ENCODE measurements at places on chromosomes 6 and 20.

- no peaks in the 10 kb centered on the region for H3K4me1 ChIP-seq
Observed at GRCh38 chr20:11431621-11432020, 486.1 kb upstream of the BTBD3 start.

DNA sequence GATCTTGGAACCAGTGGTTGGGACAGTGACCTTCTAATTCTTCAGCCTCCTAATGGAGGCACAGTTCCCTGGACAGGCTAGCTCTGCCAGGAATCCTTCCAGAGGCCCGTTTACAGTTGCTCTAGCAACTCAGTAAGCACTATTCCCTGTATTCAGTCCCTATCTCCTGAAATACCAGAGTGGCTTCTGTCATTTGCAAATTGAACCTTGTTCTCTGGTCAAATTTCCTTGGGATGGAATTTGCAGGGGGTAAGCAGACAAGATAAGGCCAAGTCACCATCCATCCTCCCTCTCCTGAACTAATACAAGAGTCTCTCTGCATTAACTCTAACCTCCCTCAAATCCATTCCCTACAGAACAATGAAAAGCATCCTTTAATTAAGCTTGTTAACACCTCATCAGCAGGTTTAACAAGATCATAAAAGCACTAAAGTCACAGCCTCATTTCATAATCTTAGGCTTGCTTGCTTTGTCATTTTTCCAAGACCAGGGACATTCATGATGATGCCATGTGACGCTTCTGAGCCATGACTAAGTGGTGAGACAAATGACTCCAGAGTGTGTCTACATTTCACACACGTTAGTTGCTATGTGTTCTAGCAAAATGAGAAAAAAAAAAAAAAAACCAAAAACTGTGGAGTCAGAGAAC is 37.1 kb downstream of the SLC22A23 start:
- no peaks in the 10 kb centered on the region for H3K36me3 ChIP-seq
- no peak for DNase-seq
- no peak overlapping the region for H3K4me3 ChIP-seq
- H3K4me1 ChIP-seq = peaks cover 3% of the 10 kb centered on the region

DNA sequence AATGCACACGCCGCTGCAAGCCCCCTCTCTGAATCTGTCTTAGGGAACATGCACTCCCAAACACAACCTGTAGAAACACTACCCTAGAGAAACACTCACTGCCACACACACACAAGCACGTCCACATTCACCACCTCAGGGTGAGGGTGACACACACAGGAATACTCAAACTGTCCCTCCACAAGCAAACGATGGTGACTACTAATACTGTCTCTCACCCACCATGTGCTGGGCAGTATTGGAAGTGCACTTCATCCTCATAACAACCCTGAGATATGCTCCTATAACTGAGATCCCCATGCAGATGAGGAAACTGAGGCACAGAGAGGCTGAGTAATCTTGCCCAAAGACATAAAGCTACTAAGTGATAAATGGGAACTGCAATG is 55.0 kb downstream of the ATP9A start:
- H3K27me3 ChIP-seq = no peaks in the 10 kb centered on the region
- H3K27ac ChIP-seq = no peak overlapping the region
- no peaks in the 10 kb centered on the region for H3K36me3 ChIP-seq
- H3K4me1 ChIP-seq = no peaks in the 10 kb centered on the region
- no peak for DNase-seq

- DNase-seq = no peak
- H3K27ac ChIP-seq = no peak overlapping the region
- peaks cover 5% of the 10 kb centered on the region for H3K36me3 ChIP-seq
Observed at GRCh38 chr6:7150381-7151064, 42.8 kb downstream of the RREB1 start.

GRCh38 chr6:79461205-79461604 is 76.0 kb downstream of the LCA5 start:
- no peaks in the 10 kb centered on the region for H3K4me1 ChIP-seq
- DNase-seq = no peak
- H3K36me3 ChIP-seq = no peaks in the 10 kb centered on the region
- no peaks in the 10 kb centered on the region for H3K27me3 ChIP-seq
- H3K4me3 ChIP-seq = no peak overlapping the region

GRCh38 chr20:17935186-17935585 is 33.4 kb downstream of the SNX5 start:
- no peaks in the 10 kb centered on the region for H3K36me3 ChIP-seq
- H3K27me3 ChIP-seq = no peaks in the 10 kb centered on the region
- DNase-seq = no peak

DNA sequence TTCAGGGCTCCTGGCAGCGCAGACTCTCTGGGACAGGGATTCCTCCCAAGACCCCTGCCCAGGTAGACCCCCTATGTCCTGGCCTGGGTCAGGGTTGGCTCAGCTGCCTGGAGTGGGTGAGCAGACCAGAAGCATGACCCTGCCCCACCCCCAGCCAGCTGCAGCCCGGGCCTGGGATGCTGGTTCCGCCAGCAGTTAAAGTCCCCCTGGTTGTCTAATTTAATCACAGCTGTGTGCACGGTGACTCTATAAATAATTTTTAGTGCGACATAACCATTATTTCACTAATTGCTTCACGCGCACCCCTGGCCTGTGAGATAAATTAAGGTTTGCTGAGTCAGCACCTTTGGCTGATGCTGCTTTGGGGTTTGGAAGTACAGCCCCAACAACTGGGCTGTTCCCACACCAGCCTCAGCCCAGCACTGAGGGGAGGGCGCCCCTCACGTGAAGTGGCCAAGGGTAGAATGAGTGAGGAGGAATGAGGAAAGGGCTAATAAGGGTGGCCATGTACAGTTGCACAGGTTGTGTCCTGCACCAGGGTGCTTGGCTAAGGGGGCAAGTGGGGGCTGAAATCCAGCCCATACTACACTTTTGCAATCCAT is 26.1 kb upstream of the CDH22 start:
- no peak overlapping the region for H3K4me3 ChIP-seq
- H3K36me3 ChIP-seq = no peaks in the 10 kb centered on the region

All from thymus (tissue), 14 donors.